GM23248 (cell line): ENCODE measurements at places on chromosomes 5 and 9. TPM values are rescaled to one million over a fixed set of nuclear protein-coding genes. Genes with fewer than 3 reads are reported as not detected.

CD180 gene
- total RNA-seq, result not detected in 2 replicates

DNA sequence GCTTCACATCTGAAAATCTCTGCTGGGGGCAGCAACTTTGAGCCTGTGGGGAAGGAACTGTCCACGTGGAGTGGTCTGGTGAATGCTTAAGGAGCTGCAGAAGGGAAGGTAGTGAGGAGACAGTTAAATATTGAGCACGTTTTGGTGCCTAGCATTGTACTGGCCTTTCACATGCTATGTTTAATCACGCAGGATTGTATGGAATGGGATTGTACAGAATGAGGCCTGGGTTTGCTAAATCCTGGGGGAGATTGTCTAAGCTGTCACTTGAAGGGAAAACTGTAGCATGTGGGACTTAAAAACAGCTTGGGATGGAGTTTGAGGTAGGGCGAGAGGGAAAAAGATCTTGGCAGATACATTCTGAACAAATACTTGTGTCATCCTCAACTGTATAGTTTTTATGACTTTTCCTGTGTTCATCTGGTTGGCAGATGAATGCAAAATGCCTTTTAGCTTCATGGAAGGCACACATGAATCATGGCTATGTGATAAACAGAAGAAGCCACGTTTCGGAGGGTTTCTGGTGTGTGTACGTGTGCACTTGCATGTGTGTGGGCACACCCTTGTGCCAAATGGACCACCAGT is 106.6 kb downstream of the TMC1 start:
- DNase-seq, result peak; percentile 67

DNA sequence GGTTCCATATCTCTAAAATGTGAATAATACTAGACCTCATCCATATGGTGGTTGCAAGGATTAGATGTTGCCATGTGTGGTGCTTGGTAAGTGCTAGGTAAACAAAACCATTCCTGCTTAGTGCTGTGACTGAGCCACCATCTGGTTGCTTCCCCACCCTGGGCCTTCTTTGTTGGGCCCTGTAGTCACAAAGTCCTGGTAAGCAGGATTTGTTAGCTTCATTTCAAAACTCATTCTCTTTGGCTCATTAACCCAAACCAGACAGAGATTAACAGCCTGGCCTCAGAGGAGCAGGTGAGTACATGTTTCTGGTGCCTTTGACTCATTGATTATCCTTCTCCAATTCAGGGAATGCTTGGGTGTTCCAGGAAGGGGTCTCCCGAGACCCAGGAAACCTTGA is 240.2 kb downstream of the ARHGAP26 start:
- peak; percentile 9 for DNase-seq

DNA sequence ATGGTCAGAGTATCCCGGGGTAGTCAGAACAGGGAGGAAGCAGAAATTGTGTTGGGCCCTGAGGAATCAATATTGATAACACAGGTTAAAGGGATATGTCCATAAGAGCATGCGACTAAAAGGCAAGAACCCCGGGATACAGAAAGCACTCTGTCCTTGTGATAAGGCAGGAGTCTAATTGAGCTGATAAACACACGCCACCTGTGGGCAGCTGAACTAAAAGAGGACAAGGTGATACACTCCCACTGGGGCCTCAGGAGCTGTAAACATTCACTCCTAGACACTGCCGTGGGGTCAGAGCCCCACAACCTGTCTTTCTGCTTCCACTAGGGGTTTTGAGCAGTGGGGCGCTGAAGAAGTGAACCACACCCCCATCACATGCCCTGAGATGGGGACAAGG is 144.7 kb upstream of the MPDZ start:
- no peak for DNase-seq

DNA sequence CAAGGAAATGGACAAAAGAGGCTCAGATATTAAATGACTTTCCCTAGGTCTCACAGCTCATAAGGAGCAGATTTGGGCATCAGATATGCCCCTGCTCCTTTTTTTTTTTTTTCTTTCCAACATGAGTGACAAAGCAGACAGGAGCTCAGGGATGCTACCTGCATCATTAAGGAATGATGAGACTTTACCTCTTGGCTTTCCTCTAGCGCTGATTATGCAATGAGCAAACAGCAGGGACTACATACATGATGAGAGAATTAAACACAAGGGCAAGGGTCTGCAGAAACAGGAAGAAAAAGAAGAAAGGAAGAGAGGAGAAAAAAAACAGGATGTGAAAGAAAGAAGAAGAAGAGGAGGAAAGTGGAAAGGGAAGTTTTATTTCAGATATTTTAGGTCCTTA is 179.9 kb downstream of the PPP2R2B start:
- DNase-seq, result no peak

- DNase-seq, result no peak
Observed at GRCh38 chr9:81076131-81076530, 613.2 kb downstream of the TLE1 start.

- DNase-seq, result no peak
Observed at GRCh38 chr5:161775891-161776290, 72.0 kb upstream of the GABRA1 start.

WDR36 gene
- total RNA-seq, result 24.3 and 27.7 TPM in 2 replicates

- DNase-seq, result no peak
Observed at GRCh38 chr5:127008300-127008975, 21.9 kb downstream of the MARCHF3 start.

ZNF189 gene
- 10.2 and 16.6 TPM in 2 replicates for total RNA-seq

DNA sequence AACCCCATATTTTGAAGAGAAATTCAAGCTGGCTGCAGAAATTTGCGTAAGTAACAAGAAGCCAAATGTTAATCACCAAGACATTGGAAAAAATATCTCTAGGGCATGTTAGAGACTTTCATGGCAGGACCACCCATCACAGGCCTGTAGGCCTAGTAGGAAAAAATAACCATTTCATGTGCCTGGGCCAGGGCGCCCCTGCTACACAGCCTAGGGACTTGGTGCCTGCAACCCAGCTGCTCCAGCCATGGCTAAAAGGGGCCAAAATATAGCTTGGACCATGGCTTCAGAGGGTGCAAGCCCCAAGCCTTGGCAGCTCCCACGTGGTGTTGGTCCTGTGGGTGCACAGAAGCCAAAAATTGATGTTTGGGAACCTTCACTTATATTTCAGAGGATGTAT is 167.7 kb upstream of the NMUR2 start:
- no peak for DNase-seq

DNA sequence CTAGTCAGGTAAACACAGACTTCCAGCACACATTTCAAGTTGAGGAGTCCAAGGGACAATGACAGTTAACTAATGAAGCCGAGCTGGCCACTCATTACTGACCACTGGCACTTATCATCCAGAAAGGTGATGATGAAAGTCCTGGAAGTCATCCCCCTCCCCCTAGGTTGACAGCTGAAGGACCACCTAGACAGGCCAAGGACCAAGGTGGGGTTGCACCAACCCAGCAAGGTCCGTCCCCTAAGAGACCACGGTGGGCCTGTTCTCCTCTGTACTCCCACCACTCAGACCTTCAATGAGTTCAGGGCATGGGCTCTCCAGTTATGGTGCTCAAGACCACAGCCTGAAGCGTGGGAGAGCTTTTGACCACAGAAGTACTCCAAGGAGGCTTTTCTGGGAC is 13.2 kb downstream of the P4HA2 start:
- DNase-seq, result no peak

DNA sequence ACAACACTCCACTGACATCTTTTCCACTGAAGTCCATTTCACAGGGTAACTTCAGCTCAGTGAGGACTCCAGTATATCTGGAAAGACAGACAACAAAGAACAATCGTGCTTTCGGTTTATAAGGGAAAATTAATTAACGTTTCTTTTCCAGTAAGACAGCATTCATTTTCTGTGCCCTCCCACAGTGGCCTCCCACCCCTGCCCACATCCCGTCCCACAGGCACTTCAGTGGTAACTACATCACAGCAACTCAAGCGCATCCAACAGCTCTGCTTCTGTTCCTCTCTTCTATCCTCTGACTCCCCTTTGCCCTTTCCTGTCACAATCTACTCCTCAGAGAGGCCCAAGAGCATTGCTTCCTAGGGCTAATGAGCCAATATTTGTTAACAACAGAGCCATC is 40.3 kb downstream of the GLDC start:
- DNase-seq, result no peak

DNA sequence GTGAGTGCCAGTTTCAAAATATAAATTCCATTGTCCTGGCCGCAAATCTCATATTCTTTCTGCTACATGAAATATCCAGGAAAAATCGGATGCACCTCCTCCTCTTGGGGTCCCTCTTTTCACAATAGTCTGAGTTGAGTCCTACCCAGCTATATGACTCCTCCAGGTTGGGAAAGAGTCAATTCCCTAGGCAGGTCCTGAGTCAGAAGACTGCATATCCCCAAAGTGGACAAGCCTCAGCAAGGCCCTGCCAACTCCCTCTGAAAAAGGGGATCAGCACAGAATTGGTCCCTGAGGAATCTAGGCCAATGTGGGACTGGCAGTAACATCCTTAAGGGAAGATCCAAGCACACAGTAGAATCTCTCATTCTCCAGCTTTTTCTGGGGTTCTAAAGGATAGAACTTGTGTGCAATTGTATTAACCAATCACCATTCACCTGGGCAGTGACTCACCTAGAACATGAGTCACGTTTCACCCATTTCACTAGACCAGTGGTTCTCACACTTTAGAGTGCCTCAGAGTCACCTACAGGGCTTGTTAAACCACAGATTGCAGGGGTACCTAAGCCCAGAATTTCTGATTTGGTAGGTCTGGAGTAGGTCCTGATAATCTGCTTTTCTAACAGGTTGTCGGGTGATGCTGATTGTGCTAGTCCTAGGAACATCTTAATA is 44.7 kb upstream of the TMEM215 start:
- peak; percentile 21 for DNase-seq

GRCh38 chr9:127450243-127450760 is 904 bp downstream of the RPL12 start:
- DNase-seq, result peak; percentile 77

DNA sequence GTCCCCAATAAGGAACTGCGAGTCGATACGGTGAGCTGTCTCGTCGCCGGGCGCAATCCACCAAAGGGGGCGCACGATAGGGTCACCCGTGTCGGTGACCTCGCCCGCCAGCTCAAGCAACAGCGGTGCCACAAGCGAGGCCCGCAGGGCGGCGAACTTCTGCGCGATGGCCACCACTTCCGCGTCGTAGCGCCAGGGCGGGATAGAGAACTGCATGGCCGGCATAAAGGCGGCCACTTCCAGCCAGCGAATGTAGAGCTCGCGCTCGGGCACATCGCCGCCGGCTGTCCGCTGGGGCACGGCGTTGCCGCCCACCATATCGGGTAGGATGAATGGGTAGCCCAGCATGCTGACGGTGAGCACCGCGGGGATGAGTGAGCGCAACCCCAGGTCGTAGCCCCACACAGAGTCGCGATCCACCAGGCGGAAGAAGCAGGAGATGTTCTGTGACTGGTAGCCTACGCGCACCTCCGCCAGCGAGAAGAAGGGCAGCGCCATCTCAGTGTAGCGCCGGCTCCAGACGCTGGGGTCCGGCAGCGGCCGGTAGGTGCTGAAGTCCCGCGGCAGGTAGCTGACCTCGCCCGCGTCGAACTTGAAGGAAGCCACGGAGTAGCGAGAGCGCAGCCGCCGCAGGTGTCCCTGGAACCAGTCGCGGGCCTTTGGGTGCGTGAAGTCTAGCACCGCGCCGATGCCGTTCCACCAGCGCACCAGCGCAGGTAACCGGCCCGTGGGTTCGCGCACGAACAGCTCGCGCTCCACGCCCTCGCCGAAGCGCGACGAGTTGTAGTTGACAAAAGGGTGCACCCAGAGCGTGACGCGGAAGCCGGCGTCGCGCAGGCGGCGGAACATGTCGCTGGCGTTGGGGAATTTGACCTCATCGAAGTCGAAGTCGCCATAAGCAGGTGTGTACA is 5.5 kb downstream of the MYORG start:
- DNase-seq, result peak; percentile 59

LRRC19 gene
- not detected in 2 replicates for total RNA-seq

CCDC180 gene
- total RNA-seq, result 0.11 and 0.51 TPM in 2 replicates

GRCh38 chr5:106312360-106312759 is 1358.4 kb downstream of the EFNA5 start:
- peak; percentile 43 for DNase-seq
